ENCODE measurements at places on chromosomes 3 and 15.

DNA sequence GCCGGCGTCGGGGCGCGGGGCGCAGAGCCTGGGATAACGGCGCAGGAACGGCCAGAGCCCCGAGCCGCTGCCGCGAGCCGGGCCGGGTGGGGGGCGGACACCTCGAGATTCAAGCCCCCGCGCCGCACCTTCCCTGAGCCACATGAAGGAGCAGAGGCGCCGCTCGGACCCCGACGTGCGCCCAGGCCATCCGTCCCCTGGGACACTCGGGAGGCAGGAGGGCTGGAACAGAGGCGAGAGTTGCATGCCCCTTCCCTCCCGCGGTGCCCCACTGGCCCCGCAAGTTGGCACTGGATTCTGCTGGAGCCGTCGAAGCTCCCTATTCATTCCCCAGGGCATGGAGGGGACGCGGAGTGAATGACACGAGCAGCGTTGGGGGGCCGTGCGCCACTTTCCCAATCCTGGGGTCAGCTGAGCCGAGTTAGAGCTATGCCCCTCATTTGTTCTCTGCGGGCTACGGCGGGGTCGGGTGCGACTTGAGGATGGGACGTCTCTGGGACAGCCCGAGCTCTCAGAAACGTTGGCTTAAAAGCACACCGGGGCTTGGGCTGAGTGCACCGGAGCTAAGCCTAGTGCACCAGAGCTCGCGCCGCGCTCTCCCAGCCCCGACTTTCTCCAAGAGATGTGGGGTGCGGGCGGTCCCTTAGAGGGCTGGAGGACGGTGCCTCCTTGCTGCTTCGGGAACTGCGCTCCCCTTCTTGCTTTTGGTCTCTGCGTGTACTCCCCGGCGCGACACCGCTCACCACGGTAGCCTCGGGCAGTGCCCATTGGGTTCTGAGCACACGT is 588 bp downstream of the SLC6A1 start:
- DNase-seq = no peak

- DNase-seq = no peak
Observed at GRCh38 chr3:94092086-94092485, 29.2 kb downstream of the NSUN3 start.

DNA sequence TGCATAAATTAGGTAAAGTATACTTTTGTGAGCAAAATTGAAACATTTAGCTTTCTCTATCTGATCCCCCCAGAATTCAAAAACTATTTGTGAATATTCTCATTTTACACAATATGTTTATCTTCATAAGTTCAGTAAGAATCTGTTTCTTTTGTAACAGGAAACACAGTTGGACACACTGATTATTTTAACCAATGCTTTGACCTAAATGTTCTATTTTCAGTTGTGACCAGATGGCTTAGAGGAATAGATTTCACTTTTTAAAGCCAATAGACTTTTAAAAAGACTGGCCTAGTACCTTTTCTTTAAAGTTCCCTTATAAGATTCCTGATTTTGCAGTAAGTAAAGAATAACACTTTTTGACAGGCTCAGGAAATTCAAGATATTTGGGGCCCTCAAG is 74.0 kb upstream of the STRIT1 start:
- no peak for DNase-seq

DNA sequence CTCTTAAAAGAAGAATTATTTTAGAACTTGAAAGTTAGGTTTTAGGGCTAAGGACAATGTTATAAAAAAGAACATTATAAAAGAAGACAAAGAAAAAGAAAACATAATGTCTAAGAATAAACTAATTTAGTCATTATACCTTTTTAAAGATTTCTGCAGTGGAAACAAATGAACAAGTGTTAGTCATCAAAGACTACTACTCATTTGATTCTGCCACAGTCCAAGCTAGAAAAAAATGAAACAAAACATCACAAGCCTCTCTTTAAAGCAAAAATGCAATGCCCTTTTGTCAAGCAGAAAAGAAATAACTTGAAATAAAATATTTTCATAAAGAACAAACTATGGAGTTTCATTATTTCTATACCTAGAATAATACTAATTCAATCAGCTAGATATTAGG is 102.0 kb downstream of the TBC1D5 start:
- DNase-seq = no peak

Data from activated T-cell treated with anti-CD3 and anti-CD28 coated beads for 24 hours (primary cell).